ENCODE measurements at places on chromosomes 12 and 14.

GRCh38 chr12:95532851-95533250 is 18.4 kb downstream of the USP44 start:
- no peak for DNase-seq

DNA sequence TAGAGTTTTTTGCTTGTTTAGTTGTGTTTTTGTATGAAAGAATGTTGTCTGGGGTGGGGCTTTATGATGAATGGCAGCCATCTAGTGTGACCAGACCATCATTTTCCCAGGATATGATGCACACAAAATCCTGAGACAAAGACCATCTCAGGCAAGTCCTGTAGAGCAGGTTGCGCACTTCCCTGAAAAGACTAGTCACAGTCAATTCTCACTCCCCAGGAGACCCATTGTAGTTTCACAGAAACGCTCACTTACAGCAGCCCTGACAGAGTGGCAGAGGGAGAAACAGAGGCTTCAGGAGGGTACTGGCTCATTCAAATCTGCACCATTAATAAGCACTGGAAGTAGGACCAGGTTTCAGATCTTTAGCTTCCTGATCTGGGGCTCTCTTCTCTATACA is 183.2 kb downstream of the TMEM117 start:
- DNase-seq, result no peak

DNA sequence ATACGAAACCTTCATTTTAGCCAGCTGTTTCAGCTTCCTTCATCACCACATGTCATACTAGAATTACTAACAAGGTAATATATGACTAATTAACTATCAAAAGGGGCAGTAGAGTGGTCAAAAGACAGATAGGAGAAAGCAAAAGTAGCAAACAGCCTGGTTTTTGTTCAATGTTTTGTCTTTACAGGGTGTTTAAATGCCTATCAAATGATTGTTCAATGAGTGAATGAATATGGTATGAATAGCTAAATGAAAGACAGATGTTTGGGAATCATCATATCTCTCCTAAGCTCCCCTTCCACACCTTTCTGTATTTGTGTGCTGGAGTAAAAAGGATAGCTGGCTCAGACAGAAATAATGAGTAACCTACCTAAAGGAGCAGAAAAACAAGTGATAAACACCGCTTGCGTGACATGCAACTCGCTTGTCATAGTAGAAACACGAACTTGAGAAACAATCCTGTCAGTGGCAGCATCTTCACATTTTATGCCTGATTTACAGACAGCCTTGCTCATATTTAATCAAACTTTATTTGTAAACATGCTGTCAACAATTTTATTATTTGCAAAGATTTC is 34.2 kb downstream of the ABCC9 start:
- no peak for DNase-seq

DNA sequence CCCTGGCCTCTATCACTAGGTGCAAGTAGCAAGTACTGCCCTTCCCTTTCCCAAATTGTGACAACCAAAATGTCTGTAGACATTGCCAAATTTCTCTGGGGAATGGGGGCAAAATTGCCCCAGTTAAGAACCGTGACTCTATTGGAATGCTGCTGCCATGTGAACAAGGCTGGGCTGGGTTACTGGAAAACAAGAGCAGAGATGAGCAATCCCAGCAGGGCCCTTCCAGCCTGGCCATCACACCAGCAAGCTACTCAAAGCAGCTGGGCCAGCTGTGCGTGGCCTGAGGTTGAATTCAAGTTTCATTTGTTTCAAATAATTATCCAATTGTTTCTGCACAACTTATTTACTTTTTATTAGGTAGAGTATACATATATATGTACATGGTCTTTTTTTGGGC is 103.4 kb upstream of the PKP2 start:
- DNase-seq, result no peak

GRCh38 chr12:46459861-46460545 is 87.4 kb upstream of the SLC38A2 start:
- DNase-seq, result no peak

GRCh38 chr12:28367993-28368392 is 177.7 kb downstream of the CCDC91 start:
- no peak for DNase-seq

DNA sequence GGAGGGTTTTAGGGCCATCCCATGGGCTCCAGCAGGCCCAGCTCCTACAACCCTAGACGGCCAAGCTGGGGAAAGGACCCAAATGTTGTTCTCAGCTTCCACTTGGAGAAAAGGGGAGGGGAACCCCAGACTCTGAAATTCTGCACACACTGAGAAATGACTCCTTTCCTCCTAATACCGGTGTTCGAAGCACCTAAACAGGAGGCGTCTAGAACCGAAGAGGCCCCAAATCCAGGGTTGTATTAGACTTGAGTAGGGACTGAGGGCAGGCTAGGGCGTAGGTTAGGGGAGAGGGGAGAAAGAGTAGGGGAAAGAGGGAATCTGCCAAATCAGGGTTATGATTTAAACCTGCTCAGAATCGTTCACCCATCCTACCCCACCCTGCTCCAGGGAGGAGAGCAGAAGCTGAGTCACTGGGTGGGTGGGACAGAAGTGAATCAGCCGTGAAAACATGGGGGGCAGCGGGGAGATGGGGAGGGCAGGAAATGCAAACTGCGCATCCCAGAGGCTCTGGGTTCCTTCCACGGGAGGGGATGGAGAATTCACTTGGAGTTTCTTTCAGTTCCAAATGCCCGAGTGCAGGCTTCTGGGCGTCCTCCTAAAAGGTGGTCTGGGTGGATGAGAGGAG is 1.0 kb downstream of the IGFBP6 start:
- no peak for DNase-seq

DNA sequence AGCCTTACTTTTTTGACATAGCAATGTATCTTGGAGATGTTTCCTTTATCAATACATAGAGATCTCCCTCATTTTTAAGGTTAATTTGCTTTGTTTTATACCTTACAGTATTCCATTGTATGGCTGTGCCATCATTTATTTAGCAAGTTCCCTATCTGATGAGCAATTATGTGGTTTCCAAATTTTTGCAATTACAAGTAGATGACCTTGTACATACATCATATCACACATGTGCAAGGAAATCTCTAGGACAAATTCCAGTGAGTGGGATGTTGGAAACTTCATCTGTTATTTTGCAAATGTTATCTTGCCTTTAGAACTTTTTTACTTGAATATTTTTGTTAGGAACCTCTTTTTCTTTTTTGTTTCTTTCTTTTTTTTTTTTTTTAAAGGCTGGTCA is 49.7 kb downstream of the DRAM1 start:
- DNase-seq, result no peak

DNA sequence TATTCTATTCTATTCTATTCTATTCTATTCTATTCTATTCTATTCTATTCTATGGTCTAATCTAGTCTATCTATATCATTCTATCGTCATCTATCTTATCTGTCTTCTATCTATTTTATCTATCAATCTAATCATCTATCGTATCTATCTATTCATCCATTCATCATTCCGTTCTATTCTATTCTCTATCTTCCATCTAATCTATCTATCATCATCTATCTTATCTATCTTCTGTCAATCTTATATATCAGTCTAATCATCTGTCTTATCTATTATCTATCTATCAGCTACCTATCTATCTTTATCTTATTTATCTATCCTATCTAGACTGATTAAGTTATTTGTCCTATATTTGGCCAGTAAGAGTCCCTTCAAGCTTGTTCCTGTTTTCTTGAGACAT is 831.5 kb upstream of the TMEM132C start:
- DNase-seq, result no peak

DNA sequence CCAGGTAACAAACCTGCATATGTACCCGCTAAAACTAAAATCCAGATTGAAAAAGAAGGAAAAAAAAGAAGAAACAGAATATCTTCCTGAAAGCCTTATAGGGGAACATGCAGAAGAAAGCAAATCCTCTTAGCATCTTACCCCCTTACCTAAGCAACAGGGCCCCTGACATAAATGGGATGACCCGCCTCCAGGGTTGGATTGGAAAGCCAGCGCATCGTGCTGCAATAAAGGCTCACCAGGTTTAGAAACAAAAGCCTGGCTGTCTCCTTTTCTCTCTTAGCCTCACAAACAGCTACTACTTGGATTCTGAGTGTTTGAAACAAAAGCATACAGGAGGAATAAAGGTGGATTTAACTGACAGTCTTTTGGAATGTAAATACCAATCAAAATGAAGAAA is 13.8 kb upstream of the ADCK1 start:
- DNase-seq, result no peak

DNA sequence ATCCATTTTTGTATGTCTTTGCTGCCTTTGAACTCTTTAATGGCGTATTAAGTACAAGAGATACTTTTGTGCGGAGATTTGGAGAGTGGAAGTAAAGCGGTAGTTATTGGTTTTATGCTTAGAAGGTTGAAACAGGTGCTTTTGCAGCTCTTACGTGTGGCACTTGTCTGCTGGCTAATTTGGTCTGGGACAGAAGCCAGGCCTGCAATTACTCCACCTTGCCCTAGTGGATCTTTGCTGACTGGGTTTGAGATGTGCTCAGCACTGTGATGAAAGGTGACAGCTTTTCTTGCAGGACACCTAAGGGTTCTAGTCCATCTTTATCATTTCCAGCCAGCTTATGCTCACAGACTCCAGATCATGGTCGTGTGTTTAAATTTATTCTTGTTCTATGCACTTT is 252.5 kb downstream of the RPL10L start:
- DNase-seq, result no peak

DNA sequence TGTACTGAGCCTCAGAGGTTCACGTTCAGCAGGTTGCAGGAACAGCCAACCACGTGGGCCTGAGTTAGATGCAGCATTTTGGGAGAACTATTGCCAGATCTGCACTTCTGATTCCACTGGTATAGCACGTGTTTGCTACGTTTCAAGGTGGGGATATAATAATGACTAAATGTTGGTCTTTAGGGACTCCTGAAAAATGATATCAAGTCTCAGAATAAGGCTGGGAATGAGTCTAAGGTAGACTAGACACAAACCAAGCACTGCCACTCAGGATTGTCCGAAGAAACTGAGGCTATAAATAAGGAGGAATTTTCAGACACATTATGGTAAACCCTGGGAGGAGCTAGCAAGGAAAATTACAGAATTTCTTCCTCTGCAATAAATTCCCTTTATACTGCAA is 98.1 kb downstream of the ESR2 start:
- no peak for DNase-seq

- DNase-seq, result no peak
These were observed 119.7 kb upstream of the DNM1L start for GRCh38 chr12:32559434-32559833.

- DNase-seq, result no peak
These were observed 143.0 kb downstream of the OTOGL start for GRCh38 chr12:80242321-80242720.

GRCh38 chr14:57057803-57058202 is 210.9 kb downstream of the EXOC5 start:
- DNase-seq, result no peak

- no peak for DNase-seq
These were observed 169.0 kb downstream of the NEDD1 start for GRCh38 chr12:97075934-97076630.

DNA sequence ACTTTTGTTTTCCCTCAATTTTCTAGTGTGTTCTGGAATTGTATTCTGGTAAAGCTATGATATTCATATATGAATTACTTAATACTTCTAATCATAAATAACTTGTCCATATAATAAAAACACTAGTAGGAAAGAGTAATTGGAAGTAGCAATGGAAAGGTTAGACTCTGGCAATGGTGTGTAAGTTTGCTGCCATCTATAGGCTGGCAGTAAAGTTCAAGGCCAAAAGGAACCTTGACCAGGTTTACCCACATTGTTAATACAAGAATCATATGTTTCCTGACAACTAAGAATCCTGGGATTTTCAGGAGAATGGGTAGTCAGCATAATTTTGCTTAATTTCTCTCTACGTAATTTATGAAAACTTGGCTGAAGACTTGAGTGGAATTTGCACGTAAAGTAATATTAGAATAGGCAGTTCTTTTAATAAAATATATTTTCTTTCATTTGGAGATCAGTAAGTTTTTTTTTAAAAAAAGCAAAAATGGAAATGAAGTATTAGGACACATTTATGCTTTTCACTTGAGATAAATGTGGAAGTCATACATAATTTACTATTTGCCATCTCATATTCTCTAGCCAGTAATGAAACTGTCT is 926.7 kb downstream of the GALC start:
- no peak for DNase-seq

DNA sequence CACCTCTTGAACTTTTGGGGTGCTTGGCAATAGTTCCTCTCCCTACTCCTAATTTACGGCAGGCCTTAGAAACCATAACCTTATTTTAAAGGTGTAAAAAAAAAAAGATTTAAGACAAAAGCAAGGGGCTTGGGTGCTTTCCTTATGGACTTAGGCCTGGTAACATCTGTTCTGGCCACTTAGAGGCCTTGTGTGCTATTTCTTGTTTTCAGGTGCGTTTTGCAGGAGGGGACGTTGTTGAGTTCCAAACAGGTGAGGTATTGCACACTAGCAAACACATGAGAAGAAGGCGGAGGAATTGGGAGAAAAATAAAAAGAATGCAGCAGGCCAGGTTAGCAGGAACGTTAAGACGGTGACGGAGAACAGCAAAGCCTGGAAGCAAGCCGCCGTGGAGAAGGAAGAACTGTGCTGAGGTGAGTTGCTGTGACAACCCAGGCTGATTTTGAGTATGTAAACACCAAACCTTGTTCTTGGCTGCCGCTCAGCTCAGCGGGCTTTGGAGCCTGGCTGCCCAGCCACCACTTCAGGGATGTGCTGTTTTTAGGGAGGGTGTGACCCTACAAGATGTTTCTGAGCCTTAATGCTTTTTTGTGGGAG is 17.3 kb downstream of the EMG1 start:
- DNase-seq, result no peak

GRCh38 chr12:67070604-67071003 is 198.6 kb upstream of the CAND1 start:
- DNase-seq, result no peak

- DNase-seq, result no peak
These were observed 1.9 kb upstream of the ACTR10 start for GRCh38 chr14:58198086-58198485.

DNA sequence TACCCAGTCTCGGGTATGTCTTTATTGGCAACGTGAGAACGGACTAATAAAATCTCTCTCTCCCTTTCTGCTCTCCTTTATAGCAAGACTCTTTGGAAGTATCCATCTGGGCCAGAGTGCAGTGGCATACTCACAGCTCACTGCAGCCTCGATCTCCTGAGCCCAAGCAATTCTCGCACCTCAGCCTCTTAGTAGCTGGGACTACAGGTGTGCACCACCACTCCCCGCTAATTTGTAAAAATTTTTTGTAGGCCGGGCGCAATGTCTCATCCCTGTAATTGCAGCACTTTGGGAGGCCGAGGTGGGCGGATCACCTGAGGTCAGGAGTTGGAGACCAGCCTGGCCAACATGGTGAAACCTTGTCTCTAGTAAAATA is 33.2 kb upstream of the PPP2R5C start:
- DNase-seq, result no peak

- no peak for DNase-seq
These were observed 127.9 kb upstream of the FKBP4 start for GRCh38 chr12:2666846-2667245.

DNA sequence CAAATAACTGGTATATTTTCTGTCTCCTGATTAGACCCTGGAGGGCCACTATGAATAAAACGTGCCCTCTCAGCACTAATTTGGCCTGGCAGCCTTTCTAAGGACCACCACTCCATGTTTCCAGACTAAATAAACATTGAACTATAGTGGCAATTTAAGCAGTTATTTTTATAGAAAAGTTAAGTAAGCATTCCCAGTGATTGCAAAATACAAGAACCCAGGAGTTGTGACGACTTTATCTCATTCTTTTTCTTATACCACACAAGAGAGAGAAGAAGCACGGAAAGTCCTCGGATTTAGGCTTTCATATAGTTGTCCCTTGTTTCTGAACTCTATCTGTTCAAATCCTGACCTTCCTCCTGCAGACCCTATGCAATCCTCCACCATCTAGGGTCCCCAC is 23.1 kb upstream of the STRAP start:
- DNase-seq, result no peak
